ENCODE measurements at places on chromosomes 2 and 18.

- no peak for DNase-seq
These were observed 142.3 kb upstream of the FBXO11 start for GRCh38 chr2:48048476-48049171.

- DNase-seq, result no peak
These were observed 51.7 kb upstream of the ACVR2A start for GRCh38 chr2:147792966-147793617.

DNA sequence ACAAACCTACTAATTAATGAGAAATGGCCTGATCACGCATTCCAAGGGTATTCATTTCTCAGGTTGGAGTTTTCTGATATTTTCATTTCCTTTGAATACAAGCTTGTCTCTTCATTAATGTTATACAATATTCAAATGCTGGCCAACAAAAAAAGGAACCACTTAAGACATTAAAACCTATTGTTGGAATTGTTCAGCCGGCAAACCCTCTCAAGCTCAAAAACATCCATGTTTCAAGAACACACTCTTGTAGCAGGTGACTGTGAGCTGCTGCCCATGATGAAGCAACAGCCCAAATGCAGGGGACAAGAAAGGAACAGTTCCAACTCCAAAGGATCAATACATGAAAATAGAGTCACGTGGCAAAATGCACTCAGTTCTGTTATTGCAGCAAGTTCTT is 454.5 kb downstream of the BCL11A start:
- no peak for DNase-seq

DNA sequence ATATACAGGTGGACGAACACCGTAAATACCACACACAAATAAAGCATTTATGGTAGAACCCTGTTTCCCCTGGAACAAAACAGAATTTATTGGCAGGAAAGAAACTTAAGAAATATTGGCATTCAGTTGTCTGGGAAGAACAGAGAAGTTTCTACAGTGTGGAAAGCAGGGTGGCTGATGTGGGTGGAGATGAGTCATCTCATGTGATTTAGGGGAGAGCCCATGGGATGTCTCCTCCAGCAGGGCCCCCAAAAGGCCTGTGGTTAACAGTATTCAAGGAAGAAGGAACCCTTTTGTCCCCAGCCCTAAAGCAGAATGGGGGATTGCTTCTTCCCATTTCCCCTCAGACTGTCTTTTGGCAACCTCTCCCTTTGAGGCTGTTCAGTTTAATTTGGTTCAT is 24.2 kb downstream of the SIX3 start:
- DNase-seq, result no peak

GRCh38 chr18:3305354-3305762 is 43.4 kb downstream of the MYL12B start:
- peak; percentile 96 for DNase-seq

DNA sequence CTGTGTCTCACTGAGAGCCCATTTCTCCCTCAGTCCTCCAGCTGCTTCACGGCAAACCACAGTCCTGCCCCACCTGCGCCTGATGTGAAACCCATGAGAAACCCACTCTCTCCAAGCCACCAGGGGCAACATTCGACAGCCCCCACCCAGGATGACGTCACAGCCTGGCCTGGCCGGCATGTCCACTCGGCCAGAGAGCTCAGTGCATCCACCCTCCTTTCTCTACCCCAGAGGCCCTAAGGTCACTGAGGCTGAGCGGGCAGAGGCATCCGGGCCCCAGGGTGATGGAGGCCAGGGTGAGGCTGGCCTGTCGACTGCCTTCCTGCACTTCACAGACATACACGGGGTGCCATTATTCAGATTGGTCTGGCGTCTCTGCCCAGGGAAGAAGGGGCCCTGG is 402.7 kb upstream of the MYT1L start:
- no peak for DNase-seq

GRCh38 chr2:227828477-227828912 is 14.9 kb downstream of the CCL20 start:
- DNase-seq, result no peak

- DNase-seq, result no peak
These were observed 39.8 kb downstream of the WDR33 start for GRCh38 chr2:127770973-127771735.

GRCh38 chr2:197911667-197912066 is 107.3 kb downstream of the PLCL1 start:
- DNase-seq, result no peak

DNA sequence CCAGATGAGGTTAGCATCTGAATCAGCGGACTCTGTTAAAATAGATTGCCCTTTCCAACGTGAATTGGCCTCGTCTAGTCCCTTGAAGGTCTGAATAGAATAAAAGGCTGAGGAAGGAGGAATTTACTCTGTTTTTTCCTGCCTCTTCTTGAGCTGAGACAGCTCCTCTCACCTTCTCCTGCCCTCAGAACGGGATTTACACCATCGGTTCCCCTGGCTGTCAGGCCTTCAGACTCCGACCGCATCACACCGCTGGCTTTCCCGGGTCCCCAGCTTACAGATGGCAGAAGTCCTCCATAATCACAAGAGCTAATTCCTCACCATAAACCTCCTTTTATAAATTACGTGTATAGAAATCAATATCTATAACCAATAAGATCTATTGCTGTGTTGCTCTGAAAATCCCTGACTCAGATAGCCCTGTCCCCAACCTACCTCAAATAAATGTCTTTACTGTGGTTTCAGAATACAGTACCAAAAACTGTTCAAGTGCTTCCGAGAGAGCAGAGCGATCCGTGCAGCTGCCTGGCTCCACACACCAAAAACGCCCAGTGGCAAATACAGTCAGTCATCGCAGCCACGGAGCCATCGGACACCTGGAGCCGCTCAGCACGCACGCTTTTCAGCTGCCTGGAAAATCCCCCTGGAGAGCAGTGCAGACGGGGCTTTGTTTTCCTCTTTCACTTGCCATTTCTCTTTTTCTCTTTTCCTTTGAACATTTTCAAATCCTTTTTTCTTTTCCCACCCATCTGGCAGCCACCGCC is 196.9 kb downstream of the NRP2 start:
- no peak for DNase-seq

GRCh38 chr2:201396595-201396994 is 39.5 kb upstream of the FLACC1 start:
- no peak for DNase-seq

- DNase-seq, result no peak
These were observed 49.8 kb downstream of the ADI1 start for GRCh38 chr2:3469486-3469885.

GRCh38 chr2:231926180-231926741 is at the start of gene NPPC:
NPPC (minus strand) TSS chr2:231926396; CDS start chr2:231926249, 147 bp downstream.
- DNase-seq, result peak; percentile 52

DNA sequence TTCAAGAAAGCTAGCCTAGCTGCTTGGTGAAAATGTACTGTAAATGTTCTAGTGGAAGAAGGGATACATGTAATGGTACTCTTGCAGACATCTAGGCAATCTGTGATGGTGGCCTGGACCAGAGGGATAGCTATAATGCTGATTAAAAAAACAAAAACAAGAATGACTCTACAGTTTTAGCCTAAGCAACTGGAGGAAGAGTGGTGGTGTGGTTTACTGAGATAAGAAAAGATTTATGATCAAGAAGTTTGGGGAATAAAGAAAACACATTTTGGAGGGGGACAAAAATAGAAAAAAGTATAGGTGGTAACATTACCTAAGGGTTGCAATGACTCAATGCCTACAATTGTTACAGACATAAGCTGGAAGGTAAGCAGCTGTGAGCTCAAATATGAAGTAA is 1080.7 kb upstream of the CELF4 start:
- no peak for DNase-seq

DNA sequence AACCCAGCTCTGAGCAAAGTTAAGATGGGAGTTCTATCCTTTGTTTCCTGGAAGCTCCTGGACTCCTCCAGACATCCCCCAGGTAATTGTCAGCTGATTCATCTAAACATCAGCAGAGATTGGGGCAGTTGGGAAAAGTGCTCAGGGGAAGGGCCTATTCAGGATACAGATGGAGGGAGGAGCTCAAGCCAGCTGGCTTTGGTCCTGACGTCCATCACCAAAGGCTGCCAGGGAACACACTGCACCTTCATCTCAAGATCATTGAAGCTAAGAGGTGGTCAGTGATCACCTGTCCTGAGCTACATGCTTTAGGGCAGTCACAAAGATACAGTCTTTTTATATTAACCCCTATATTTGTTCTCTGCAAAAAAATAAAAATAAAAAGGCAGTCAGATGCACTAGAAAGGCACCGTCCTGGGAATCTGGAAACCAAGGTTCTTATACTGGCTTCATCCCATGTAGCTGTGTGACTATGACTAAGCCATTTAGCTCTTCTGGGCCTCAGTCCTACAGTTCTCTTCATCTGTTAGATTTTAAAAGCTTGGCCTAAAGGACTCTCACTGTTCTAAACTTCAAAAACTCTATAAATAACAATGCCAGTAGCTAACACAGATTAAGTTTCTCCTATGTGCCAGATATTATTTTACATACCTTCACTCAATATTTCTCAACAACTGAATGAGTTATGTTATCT is 446.5 kb downstream of the BCL11A start:
- no peak for DNase-seq

DNA sequence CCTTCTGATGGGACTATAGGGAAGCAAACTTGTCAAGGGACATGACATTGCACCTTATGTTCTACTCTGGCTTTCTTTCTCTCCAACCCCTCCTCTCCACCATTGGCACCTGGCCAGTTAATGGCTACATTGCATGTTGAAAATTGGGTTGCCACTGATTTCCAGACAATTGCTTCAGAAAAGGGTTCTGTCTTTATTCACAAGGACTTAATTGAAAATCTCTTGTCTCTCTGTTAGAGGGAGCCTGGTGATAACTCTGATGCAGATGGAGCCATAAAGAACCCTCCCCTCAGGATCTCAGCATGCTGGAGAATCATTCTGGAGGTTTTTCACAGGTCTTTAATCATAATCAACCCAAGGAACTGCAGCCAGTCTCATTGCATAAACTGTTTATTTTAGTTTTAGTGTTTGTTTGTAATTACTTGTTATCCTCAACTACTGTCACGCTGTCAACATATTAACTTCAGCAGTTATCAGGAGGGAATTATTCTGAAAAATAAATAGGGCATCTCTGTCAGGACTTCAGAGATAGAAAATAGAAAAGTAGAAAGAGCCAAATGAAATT is 316.8 kb downstream of the RIT2 start:
- DNase-seq, result no peak
